ENCODE measurements at places on chromosomes 11 and 22.

- no peak for DNase-seq
Measured at GRCh38 chr11:74141241-74141695, 29.5 kb downstream of the C2CD3 start.

GRCh38 chr11:90221803-90222458 is 918 bp downstream of the CHORDC1 start:
- no peak for DNase-seq

- peak; percentile 50 for DNase-seq
Measured at GRCh38 chr11:121929581-121929980, 186.4 kb downstream of the BLID start.

GRCh38 chr22:38549101-38549894 is 20.7 kb downstream of the DMC1 start:
- no peak for DNase-seq

GRCh38 chr11:43327987-43328386 is 16.2 kb downstream of the API5 start:
- DNase-seq: peak; percentile 20

DNA sequence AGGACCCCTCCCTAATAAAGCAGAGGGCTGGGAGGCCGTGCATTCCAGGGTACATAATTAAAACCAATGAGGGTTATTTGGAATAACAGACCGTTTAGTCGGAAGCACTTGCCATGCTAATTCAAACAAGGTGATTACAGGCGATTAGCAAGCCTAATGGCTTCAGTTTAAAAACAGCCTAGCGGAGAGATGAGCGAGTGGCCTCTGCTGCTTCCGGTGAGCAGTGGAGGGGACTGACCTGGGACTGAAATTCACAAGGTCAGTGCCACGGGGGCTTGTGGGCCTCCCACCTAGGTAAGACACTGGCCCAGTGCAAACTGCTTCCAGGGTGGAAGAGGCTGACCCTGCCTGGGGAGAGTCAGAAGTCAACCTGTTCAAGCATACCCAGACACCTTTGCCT is 56.8 kb upstream of the ALX4 start:
- no peak for DNase-seq

- DNase-seq: no peak
Measured at GRCh38 chr22:29827091-29827490, 11.0 kb downstream of the ASCC2 start.

DNA sequence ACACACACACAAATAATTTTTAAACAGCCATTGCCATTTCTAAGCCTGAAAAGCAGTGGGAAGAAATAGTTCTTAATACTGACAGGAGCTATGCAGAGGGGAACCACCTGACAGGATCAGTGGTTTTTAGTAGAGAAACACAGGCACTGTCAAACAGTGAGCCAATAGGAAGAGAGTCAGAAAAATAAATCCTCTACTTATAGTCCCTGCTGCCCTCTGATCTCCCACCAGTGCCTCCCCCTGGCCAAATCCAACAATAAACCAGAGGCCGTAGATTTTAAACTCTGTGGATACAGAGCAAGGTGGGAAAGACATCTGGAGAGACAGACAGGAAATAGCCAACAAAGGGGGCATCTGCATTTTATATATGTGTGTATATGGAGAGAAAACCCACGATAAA is 7.9 kb upstream of the OR56B4 start:
- no peak for DNase-seq

GRCh38 chr11:2300290-2300935 is 1.3 kb downstream of the C11orf21 start:
- no peak for DNase-seq

DNA sequence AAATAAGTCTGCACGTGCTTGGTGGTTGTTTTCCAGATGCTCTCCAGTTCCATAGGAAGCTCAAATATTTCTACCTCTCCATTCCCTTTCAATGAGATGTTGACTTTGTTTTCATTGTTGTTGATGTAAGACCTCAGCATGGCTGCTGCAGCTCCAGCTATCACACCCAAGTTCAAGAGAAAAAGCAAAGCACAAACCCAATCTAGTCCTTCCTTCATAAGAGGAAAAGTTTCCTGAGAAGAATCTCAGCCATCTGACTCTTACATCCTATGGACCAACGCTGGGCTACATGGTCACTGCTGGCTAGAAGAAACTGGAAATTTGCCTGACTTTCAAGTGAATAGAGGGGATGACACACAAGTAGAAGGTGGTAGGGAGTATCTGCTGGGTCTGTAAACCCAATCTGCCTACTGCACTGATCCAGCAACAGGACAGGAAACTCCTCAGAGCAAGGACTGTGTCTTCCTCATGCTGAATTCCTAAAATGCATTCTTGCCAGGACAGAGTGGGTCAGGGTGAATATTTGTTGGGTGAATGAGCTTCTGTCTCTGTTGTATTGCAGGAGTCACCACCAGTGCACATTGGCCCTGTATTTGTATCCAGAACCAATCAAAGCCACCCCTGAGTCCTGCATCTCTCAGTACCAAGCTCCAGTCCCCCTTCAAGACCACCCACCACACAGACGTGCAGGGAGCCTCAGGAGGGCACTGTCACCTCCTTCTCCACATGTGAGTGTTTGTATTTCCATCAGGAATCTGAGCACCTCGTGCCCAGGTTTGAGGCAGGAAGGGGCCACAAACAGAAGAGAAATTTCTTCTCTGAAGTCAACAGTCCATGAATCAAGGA is 118.0 kb upstream of the IGLL5 start:
- no peak for DNase-seq

- DNase-seq: no peak
Measured at GRCh38 chr11:23181022-23181807, 320.9 kb upstream of the CCDC179 start.

DNA sequence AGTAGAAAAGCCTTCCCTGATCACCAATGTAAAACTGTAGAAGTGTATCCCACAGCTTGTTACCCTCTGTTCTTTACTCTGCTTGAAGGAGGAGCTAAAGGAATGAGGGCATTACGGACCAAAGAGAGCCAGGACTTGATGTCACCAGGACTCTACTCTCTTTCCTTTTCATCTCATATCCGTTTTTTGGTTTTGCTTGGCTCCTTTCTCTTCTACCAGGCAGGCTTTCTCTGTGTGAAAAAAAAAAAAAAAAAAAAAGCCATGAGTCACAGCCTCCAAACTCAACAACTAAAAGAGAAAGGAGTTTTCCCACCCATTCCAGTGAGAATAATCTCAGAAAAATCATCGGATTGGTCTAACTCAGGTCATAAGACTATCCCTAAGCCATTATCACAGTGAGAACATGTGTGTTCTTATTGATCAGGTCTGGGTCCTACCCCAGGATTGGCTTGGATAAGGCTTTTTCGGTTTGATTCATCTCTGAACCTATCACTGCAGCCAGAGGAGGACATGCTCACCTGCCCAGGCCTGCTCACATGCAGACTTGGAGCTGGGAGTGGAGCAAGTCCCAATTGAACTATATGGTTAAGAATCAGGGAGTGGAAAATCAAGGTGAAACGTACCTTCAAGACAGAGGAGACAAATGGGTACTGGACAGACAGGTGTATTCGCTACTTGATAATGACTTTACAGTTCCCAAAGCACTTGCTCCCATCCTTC is 19.4 kb upstream of the LRRC55 start:
- DNase-seq: no peak

DNA sequence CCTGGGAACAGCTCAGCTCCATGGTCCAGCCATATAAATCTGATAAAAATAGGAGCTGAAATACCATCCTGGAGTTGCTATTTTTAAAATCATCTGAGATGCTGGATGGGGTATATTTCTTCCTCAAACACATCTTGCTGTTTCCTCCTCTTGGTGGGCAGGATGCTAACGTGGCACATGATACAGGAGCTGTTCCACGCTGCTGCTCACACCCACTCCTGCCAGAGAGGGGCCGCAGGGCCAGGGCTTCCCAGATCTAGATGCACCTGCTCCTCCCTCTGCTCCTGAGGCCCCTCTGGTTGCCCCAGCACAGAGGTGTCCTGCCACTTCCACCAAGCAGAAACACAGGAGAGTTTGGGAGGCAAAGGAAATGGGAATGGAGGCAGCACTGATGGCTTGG is 3.3 kb upstream of the ST3GAL4 start:
- no peak for DNase-seq

GRCh38 chr11:10307400-10308200 is 2.7 kb downstream of the ADM start:
- peak; percentile 71 for DNase-seq

- peak; percentile 15 for DNase-seq
Measured at GRCh38 chr11:100640646-100641045, 46.4 kb upstream of the ARHGAP42 start.

GRCh38 chr22:41974691-41975290 is 5.5 kb downstream of the SEPTIN3 start:
- no peak for DNase-seq

DNA sequence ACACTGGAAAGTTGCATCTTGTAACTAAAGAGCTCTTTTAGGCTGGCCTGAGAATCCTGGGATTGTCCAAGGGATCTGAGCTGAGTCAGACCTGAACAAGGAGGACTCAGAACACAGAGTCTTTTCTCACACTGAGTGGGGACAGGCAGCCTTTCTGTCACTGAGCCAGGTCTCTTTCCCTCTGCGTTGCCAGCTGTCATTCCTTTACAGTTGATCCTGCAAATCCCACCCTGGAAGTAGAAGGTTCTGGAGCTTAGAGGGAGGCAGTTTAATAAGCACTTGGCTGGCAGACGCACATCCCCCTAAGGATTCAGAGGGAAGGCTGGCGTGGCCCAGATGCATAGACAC is 76.3 kb upstream of the SUSD2 start:
- DNase-seq: no peak

DNA sequence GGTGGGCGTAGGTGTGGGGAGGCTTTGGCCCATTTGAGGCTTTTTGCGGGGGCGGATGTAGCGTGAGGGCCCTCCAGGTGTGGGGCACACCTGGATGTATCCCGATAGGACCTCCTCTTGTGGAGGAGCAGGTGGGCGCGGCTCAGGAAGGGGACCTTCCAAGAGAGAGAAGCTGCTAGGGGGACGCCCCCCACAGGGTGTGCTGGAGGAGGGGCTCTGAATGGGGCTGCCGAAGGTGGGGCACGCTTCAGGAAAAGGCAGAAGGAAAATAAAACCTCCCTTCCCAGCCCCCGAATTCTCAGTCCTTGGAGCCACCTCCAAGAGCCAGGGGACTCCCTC is 621 bp downstream of the SGSM1 start:
- DNase-seq: no peak

GRCh38 chr11:96228473-96228891 is 114.5 kb downstream of the MAML2 start:
- peak; percentile 28 for DNase-seq

DNA sequence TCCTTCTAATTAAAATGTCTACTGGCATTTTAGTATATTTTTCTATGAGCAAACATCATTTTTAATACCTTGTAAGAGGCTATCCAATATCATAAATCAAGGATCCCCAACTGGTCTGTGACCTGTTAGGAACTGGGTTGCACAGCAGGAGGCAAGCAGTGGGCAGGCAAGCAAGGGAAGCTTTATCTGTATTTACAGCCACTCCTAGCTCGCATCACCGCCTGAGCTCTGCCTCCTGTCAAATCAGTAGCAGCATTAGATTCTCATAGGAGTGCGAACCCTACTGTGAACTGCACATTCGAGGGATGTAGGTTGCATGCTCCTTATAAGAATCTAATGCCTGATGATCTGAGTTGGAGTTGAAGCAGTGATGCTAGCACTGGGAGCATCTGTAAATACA is 70.2 kb upstream of the CREB3L1 start:
- DNase-seq: no peak

DNA sequence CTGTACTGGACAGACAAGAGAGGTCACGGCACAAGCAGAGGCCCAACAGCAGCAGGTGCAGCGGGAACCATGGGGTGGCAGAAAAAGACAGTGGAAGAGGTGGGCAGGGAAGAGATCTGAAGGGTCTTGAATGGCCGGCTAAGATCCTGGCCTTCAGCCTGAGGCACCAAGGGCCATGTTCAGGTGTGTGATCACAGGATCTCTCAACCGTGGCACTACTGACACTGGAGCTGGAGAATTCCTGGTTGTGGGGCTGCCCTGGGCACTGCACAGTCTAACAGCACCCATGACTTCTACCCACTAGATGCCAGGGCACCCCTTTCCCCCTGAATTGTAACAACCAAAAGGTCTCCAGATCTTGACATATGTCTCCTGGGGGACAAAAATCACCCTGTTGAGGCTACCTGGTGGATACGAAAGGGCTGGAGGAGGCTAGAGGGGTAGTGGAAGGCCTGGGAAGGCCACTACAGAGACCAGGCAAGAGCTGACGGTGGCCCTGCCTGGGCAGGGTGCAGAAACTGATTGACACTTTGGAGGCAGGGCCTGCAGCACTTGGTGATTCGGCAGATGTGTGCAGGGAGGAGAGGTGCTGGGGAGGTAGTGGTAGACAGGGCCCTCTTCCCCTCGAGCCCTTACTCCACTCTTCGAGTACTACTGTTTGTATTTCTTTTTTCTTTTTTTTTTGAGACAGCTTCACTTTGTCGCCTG is 8.3 kb downstream of the CSNK1E start:
- no peak for DNase-seq
